CD4-positive, alpha-beta T cell treated with Interleukin-1 beta for 1 hour (primary cell): ENCODE measurements at places on chromosomes 6 and 20.

- no peak for DNase-seq
These were observed at the start of gene CALHM6 for GRCh38 chr6:116461331-116461931. Gene CALHM6 (plus strand): TSS chr6:116461375. CDS start chr6:116461930, 555 bp downstream.

DNA sequence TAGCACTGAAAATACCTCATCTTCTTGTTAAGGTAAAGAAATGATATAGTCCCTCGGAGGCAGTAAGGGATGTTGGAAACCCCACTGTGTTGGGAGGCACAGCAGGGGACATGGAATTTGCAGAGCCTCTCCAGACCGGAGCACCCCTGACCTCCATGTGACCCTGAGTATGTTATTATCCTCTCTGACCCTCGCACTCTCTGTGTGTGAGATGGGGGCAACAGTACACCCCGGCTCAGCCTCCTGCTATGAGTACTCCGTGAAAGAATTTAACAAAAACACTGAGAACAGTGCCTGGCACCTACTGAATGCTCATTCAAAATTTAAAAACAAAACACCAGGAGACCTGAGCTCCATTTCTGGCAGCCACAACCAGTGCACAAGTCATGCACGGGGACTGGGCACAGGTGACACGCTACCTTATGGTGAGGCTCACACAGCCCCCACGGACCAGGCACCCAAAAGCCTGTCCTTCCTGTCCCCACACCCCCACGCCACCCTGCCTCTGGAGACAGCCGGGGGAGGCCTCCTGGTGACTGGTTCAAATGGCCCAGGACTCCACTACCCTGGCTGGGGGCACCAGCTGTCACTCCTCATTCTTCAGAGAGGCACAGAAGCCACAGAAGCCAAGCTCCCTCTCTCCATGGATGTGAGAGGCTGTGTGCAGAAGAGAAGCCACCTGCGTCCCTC is 6.1 kb downstream of the NINL start:
- DNase-seq = no peak

- no peak for DNase-seq
These were observed 399.4 kb upstream of the MARCKS start for GRCh38 chr6:113457751-113458150.

GRCh38 chr6:137264311-137265075 is 45.3 kb upstream of the IFNGR1 start:
- DNase-seq = no peak

GRCh38 chr6:161292145-161292544 is 18.3 kb upstream of the AGPAT4 start:
- DNase-seq = no peak

GRCh38 chr20:3203315-3204123 is 963 bp downstream of the DDRGK1 start:
- no peak for DNase-seq

DNA sequence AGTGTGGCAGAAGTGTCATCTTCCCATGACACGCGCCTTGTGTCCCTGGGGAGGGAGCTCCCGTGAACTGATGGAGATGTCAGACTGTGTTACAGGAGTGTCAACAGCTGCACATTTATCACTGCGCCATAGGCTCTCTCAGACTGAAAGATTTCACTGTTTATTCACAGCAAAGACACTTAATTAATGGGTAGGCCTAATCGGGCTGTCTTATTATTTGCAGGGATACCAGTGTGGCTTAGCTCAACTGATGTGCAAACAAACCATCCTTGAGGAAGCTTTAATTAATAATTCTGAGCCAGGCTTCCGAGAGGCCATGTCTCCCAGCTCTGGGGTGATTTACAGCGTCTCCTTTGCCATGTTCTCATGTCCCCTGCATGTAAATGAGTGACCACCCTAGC is 771.0 kb downstream of the QKI start:
- DNase-seq = no peak

GRCh38 chr6:36120979-36121786 is 9.1 kb upstream of the MAPK13 start:
- peak; percentile 69 for DNase-seq

GRCh38 chr6:53302678-53303360 is 45.9 kb downstream of the ELOVL5 start:
- no peak for DNase-seq

- no peak for DNase-seq
These were observed 13.8 kb upstream of the IYD start for GRCh38 chr6:150354754-150355571.

GRCh38 chr20:57838670-57839151 is 128.9 kb upstream of the PMEPA1 start:
- no peak for DNase-seq

GRCh38 chr6:77548662-77549366 is 85.5 kb upstream of the HTR1B start:
- DNase-seq = no peak

DNA sequence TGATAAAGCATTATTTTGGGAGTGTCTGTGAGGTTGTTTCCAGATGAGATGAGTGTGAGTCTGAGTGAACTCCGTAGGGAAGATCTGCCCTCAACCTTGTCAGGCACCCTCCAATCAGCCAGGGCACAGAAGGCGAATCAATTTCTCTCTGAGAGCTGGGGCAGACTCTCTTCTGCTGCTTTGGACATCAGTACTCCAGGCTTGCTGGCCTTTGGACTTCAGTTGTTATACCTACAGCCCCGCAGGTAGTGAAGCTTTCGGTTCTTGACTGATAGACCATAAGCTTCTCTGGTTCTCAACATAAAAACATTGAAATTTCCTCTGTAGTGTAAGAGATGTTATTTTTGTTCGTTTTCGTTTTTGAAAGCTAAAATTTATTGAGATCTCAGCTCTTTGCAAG is 71.4 kb downstream of the MAFB start:
- DNase-seq = no peak

GRCh38 chr6:163370464-163371117 is 43.9 kb upstream of the QKI start:
- DNase-seq = no peak

DNA sequence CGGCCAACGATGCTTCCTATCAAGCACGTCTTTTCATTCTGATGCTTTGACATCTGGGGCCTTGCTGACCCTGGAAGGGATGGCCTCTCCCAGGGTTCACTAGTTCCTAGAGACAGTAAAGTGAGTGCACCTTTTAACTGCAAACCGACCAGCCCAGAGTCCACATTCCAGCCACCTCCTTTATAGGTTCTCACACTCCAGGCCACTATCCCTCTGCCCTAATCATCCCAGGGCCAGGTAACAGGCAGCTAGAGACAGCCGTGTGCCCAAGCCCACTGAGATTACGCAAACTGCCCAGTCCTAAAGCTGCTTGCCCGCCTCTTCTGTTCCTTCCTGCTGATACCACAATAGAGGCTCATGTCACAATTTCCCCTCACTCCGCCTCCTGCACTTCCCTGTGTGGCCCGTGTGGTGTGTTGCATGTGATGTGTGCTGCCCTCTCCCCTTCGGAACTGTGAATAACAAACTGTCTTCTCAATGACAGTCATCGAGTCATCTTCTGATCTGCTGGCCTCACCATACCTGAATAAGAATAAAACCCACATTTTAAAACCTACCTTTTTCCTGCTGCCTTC is 123.7 kb upstream of the EXOC2 start:
- no peak for DNase-seq
